Endothelial cell of umbilical vein (primary cell): ENCODE measurements at places on chromosomes 6 and 20. TPM values are rescaled to one million over a fixed set of nuclear protein-coding genes. Genes with fewer than 3 reads are reported as not detected.

DNA sequence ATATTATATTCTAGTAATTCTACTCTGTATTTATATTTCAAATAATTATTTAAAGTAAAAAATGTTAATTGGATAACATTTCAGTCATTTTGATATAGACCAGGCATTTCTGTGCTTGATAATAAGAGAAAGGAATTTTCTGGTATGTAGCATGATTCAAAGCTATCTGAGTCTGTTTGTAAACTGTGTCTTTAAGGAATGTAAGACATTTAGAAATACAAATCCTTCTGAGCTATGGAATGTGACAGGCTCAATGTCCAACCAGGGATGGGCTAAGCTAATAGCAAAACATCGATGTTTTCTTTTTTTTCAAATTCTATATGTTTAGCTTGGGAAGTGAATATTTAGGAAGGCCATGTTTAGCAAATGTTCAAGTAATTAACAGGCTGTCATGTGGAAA, 41.5 kb upstream of the FAM83B start:
- no peak for DNase-seq

Gene OR12D3
- total RNA-seq = not detected in 2 replicates

- DNase-seq = no peak
Observed at GRCh38 chr6:121579478-121579877, 144.0 kb downstream of the GJA1 start.

- DNase-seq = no peak
Observed at GRCh38 chr6:53894091-53894490, 99.3 kb downstream of the LRRC1 start.

Gene EYA2
- total RNA-seq = not detected in 2 replicates

Gene TFAP2B
- total RNA-seq = not detected in 2 replicates

DNA sequence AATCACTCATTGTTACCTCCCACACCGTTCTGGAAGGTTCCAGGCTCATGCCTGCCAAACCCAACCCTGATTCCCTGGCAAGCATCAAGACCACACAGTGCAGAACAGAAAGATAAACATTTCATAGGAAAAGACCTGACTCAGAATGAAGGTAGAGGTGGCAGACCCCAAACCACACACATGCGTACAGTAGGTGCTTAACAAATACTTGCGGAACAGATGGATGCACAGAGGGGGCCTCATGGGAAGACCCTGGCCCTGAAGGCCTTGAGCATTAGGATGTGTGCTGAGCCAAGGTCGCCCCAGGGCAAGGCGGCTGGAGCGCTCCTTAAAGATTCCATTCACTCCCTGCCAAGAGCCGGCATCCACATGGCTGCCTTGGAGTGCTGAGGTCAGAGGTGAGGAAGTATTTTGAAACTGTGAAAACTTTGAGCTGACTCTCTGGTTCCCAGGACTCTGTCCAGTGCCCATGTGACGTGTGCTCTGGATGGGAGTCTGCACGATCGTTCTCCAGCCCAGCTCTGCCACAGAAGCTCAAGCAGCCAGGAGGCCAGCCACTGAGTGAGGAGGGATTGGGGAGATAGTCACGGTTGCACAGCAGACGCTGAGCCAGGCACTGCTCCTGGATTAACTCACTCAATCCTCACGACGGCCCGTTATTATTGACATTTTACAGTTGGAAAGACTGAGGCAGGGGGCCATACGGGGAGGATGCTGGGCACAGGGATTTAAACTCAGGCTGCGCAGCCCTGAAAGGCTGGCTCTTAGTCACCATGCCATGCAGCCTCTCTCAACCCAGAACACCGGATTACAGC, 65.5 kb upstream of the AFDN start:
- DNase-seq = peak; percentile 84

DNA sequence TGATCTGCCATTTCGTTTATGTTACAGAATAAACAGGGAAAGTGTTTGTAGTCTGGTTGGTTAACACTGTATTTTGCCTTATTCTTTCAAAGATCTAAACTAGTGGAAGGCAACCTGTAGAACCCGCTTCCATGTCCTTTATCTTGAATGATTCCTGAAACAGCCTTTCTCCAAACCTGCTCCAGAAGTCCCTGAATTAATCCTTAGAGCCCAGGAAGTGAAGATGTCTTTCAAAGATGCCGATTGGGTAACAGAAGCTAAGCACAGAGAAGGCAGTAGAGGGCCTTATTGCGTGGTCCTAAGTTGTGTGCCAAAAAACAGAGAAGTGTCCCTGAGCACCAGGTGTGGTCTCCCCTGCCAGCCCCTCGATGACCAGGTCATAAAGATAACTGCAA, 19.2 kb upstream of the ZSCAN16 start:
- no peak for DNase-seq

Gene UQCC2
- 91.5 and 95.3 TPM in 2 replicates for total RNA-seq
